ENCODE measurements at places on chromosomes 3 and 15. TPM values are rescaled to one million over a fixed set of nuclear protein-coding genes. Genes with fewer than 3 reads are reported as not detected.

Gene SNTN
- total RNA-seq: not detected

Gene IL16
- total RNA-seq: not detected

Gene CNOT10
- 23.4 TPM for total RNA-seq

Gene GOLGA6D
- not detected for total RNA-seq

Gene SH2D7
- total RNA-seq: not detected

Gene IL17RE
- total RNA-seq: 0.56 TPM

Gene TMEM207
- total RNA-seq: not detected
